Hematopoietic multipotent progenitor cell treated with erythropoietin and hydrocortisone succinate and interleukin-3 and kit ligand, for 15 days (in vitro differentiated cells): ENCODE measurements at places on chromosomes 7 and 10.

- DNase-seq: no peak
Observed at GRCh38 chr10:109991266-109991855, 16.4 kb upstream of the ADD3 start.

DNA sequence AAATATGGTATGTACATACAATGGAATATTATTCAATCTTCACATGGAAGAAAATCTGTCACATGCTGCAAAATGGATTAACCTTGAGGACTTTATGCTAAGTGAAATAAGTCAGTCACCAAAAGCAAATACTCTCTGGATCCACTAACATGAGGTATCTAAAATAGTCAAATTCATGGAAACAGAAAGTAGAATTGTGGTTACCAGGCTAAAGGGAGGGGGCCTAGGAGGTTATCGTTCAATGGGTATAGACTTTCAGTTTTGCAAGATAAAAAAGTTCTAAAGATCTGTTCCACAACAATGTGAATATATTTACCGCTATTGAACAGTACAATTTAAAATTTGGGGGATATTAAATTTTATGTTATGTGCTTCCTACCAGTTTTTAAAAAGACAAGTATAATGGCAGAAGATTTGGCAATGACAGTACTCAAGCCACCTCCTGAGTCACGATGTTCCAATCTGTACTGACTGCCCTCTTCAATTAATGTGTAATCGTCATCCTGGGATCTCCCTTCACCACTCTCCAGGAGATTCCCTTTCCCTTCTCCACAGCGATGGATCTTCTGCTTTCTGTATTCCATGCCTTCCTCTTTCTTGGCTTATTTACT, 32.3 kb upstream of the IL6 start:
- no peak for DNase-seq

- no peak for DNase-seq
Observed at GRCh38 chr10:10777279-10777678, 240.4 kb upstream of the CELF2 start.

DNA sequence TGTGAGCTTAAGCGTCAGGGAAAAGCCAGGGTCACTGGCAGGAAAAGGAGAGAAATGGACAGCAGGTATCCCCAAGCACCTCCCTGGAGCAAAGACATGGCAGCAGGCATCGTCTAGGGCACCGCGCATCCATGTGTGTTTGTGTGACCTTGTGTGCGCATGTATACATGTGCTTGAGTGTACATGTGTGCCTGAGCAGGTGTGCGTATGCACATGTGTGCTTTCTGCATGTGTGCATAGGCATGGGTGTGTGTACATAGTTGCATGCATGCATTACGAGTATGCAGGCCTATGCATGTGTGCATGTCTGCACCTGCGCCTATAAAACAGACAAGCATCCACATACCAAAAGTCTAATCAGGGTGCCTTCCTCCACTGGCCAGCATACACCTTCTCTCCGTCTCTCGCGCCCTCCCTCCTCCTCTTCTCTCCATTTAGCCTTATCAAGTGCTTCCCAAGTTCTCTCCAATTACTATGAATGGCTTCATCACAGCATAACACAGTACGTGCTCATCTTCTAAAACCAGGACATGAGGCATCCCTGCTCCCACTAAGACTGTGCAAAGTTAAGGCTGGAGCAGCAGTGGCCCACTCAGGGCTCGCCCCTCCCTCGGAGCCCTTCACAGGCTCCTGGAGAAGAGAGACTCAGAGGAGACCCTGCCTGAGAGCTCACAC, 30.6 kb downstream of the RASGEF1A start:
- DNase-seq: no peak

DNA sequence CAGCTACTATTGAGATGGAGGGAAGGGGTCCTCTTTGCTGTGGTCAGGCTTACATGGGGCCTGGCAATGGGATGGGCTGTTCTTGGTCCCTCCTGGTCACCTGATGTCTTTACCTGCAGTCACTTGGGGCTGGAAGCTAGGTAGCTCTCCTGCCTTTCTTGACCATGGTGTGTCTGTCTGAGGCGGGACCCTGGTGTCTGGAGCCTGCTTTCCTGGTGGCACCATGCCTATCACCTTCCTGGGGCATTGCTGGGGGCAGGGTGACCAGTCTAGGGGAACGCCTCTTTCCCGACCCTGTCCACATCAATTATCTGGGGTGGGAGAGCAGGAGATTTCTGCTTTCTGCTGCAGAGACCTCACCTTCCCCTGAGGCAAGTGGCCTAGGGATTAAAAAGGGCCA, 55.6 kb downstream of the ARHGAP22 start:
- DNase-seq: no peak

DNA sequence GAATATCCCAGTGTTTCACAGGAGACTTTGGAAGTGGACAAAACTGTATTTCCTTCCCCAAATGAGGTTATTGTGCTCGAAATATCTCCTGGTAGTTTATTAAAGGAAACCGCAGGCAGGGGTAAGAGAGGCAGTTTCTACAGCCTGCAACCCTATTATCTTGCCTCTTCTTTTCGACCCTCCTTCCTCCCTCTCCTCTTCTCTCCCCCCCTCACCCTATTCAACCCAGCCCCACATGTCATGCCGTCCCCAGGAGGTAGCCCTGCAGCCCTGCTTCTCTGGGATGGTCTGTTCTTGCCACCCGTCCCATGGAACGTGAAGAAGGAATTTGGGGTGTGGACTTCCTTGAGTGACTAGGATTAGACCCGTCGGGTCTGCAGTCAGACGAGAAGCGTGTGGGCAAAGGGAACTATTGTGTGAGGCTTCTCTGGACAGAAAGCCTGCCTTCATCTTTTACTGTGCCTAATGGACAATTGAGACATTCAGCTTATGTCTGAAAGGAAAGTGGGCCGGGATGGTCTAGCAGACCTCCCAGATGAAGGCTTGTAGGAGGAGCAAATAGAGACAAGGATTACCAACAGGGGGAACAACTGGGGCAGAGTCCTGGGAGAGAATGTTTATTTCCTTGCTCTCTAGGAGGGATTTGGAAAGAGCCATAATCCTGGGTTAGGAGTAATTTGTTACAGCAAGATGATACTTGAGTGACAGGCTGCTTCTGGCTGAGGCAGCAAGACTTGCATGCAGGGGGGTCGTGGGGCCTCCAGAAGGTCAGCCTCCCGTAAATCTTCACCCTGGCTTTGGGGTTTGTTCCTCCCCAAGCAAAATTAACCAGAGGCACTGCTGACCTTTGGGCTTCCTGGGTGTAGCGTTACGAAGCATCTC, 77.8 kb downstream of the TCF7L2 start:
- DNase-seq: no peak

- DNase-seq: no peak
Observed at GRCh38 chr10:53543410-53543809, 770.8 kb upstream of the MBL2 start.

GRCh38 chr10:15150563-15150962, 17.9 kb downstream of the NMT2 start:
- DNase-seq: no peak

- no peak for DNase-seq
Observed at GRCh38 chr10:86057708-86058107, 308.9 kb downstream of the GRID1 start.
